ENCODE measurements at places on chromosomes 4 and X.

DNA sequence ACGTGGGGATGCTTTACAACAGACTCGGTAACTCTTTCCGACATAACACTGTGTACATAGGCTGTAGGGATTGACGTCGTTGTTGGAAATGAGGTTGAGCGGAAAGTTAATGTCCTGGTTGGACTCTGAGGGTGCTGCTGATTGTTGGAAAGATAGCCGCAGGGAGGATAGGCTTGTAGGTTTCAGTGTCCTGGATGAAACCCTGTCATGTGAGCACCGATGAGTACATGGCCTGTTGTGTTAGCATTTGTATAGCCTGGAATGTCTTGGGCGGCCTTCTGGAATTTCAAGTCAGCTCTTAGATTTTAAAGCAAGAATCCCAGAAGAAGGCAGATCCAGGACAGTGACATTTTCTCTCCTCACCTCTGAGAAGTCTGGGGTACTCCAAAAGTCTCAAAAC, 63.3 kb downstream of the TBC1D14 start:
- DNase-seq, result no peak

DNA sequence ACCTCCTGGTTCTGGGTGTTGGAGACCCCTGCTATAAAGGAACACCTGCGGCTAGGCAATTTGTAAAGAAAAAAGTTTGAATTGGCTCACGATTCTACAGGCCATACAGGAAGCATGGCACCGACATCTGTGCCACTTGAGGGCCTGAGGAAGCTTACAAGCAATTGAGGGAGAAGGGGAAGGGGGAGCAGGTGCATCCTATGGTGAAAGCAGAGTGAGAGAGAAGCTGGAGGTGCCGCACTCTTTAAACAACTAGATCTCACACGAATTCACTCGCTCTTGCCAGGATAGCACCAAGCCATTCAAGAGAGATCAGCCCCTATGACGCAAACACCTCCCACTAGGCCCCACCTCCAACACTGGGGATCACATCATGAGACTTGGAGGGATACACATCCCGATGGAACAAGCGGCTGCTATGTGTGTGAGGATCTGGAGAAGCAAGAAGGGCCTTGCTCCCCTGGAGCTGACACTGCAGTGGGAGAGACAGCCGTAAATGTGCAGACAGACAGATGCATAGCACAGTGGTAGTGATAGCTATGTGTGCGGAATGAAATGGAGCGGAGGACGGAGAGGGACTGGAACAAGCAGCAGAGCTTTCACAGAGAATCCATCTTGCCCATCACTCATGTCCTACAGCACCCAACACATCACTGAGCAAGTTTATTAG, 60.7 kb upstream of the HELT start:
- no peak for DNase-seq

DNA sequence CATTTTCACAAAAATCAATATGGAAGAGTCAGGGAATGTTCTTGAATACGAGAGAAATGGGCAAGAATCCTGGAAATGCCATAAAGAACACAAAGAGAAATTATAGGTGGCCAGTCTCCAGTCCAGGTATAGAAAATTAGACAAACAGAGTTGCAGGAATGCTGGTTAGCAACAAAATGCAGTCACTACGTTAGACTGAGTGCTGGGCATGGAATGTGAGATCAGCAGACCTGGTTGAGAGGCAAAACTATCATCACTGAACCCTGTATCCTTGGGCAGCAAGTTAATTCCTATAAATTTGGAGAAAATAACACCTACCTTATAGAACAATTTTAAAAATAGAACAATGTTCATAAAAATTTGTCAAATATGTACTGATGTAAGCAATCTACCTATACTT, 417.4 kb downstream of the INPP4B start:
- DNase-seq, result no peak

DNA sequence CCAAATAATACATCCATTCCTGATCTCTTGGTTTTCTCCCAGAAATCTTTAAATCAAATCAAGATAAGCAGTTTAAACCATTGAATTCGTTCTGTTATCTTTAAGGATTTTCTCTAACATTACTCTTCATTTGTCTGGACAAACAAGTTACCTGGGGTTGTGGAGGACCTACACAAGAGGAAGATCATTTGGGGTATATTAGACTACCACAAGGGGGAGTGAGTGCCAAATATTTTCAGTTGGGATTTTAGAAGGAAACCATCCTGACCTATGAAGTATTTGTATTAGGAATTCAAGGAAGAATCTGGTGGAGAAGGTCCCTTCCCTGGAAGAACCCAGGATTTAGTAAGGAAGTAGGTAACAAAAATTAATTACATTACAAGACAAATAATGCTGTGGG, 12.0 kb upstream of the DCHS2 start:
- no peak for DNase-seq

- no peak for DNase-seq
These were observed 569.1 kb downstream of the DMD start for GRCh38 chrX:32642283-32642682.

DNA sequence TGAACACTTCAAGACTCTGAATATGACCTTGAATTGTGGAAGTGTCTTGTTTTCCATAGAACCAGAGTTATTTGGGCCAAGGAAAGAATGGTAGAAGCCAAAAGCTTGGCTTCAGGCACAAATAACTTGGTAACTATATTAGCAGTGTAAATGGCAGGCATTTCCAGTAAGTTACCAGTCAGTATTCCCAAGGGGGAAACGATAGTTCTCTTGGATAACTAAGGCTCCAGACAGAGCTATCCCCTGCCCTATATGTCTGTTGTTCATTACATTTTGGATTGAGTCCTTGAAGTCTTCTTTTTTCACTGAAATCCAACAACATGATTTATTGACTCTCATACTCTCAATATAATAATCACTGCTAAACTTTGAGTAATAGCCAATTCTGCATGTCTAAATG, 364.1 kb downstream of the MAGEB5 start:
- DNase-seq, result no peak

DNA sequence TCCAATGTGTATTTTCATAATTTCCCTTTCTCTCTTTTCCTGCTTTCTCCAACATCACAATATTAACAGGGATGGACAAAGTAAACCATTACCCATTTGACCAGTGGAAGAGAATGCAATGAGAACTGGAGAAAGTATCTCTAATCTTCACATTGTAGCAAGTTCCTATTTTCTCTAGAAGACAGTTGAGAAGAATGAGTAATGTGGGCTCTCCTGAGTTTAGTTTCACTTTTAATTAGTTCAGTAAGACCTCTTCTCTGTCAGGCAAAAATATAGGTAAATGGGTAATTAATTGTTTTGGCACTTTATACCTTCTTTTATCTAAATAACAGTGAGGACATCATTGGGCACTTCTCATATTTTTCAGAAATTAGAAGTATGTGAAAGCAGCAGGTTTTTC, 602.0 kb downstream of the GLUD2 start:
- DNase-seq, result no peak

- no peak for DNase-seq
These were observed 211.7 kb downstream of the SLC4A4 start for GRCh38 chr4:71550220-71551165.

DNA sequence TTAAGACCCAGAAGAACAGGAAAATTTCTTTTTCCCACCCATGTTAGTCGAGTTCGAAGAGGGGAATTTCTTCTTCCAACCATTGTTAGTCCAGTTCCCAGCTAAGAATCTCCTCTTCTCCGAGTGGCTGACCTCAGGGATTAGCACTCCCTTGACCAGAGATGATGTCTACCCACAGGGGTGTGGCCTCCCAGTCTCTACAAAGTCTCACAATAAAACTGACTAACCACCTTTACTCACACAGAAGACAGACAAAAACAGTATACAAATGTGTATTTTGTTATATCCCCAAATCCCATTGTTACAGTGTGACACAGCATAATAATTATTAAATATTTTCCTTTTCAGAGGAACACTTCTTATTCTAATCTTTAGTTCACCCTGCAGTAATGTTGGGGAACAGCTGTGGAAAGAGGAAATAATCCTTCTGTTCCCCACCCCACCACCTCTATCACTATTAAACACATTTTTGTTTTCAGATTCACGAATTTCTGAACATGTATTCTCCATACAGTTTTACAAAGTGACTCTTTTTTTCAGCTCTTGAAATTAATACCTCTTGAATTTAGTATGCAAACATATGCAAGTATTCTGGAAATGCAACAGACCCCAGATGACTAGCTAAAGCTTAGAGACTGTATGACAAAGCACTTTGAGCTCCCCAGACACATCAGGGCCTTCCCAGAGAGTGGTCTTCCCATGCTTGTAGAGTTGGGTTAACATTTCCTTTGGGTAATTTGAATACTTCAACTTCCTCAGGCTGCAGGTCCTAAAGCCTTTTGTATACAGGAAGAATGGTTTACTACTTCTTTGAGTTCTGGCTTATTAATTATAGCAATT, 62.5 kb upstream of the NFKB1 start:
- DNase-seq, result no peak

DNA sequence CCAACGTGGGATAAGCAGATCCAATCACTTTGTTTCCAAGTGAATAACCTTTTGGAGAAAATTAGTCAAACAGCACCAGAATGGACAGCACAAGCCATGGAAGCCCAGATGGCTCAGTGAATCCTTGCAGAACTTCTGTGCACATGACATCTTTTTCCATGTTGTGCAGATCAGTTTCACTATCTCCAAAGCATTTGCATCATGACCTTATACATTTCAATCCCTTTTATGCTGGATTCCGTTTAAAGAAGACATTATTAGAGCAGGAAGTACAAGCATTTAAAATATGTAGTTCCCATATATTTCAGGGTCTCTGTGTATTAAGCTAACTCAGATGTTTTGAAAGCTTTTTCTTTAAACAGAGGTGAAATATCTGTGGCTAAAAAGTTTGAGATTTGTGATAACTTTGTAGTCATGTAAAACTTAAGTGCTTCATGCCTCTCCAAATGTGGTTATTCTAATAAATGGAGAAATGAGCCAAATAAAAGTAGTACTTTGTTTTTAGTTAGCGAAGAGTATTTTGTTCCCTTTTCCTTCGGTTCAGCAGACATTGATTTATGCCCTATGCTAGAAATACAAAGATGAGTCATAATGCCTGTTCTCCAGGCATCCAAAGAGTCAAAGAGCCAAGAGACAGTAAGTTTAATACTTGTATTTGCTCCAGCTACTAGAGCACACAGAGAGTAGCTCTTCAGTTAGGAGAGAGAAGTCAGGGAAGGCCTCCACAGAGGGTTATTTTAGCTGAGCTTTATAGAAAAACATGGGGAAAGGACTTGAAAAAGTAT, 39.0 kb downstream of the PLAC8 start:
- DNase-seq, result no peak

DNA sequence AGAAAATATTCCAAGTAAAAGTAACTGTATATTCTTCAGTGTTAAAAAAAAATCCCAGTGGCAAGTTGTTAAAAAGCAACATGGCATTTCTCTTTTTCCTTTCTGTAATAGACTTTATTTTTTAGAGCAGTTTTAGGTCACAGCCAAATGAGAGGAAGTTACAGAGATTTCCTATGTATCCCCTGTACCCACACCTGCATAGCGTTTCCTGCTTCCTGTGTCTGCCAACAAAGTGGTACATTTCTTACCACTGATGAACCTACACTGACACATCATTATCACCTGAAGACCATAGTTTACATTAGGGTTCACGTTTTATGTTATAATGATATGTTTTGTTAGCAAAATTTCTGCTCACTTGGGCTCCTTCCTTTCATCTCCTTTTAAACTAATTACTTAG, 124.7 kb downstream of the GPAT3 start:
- DNase-seq, result no peak

DNA sequence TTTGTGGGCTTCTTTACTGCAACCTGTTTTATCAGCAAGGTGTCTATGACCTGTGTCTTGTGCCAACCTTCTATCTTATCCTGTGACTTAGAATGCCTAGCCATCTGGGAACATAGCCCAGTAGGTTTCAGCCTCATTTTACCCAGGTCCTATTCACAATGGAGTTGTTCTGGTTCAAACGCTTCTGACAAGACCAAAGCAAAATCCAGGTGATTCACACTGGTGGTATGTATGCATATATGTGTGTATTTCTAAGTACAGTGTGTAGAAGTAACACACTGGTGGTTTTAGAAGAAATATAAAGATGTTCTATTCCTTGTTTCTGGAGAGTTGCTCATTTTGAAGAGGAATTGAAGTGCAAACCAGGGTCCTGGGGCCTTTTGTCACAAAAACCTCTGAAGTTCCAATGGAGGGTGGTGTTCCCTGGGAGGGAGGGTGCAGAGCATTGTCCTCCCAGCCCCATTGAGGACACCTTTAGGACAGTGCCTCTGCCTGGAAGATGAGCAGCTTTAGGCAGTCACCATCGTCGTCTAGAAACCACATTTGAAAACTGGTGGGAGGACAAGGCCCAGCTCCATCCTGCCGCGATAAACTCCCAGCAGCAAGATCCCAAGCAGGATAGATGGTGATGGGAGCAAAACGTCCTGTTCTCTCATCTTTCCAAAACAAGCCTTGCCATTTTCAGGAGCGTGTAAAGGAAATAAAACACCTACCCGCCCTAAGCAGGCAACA, 191.4 kb downstream of the TSPAN5 start:
- no peak for DNase-seq

- DNase-seq, result no peak
These were observed 26.7 kb downstream of the DKK2 start for GRCh38 chr4:107009196-107009968.

GRCh38 chr4:124696182-124696581, 16.4 kb downstream of the ANKRD50 start:
- DNase-seq, result no peak

DNA sequence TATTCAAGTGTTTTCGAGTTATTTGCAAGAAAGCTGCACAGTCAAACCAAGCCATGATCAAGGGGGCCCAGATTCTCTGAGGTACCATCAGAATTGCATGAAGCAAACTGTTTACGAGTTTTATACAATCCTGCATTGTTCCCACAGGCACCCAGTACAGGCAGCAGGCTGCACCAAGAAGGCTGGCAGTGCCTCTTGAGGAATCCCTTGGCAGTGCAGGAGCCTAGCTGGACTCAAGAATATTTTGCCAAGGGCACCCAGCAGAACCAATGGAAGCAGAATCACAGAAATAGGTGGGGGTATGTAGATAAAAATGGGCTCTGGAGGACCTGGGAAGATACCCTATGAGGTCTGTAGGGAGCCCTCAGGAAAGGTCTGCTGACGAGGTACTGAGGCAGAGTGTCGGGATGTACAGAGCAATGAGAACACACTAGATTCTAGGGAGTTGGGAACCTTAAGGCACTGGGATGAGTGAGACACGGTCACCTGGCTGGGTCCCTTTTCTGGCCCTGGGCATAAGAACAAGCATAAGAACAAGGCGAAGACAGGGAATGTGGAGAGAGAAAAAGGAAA, 2.5 kb upstream of the PLP1 start:
- peak; percentile 36 for DNase-seq

- DNase-seq, result no peak
These were observed 25.4 kb upstream of the GNRHR start for GRCh38 chr4:67779631-67780030.

All from C1 segment of cervical spinal cord (tissue), 14 donors.